ENCODE measurements at places on chromosomes 2 and 18.

- no peak for DNase-seq
Measured at GRCh38 chr2:74128206-74128605, 19.5 kb downstream of the BOLA3 start.

DNA sequence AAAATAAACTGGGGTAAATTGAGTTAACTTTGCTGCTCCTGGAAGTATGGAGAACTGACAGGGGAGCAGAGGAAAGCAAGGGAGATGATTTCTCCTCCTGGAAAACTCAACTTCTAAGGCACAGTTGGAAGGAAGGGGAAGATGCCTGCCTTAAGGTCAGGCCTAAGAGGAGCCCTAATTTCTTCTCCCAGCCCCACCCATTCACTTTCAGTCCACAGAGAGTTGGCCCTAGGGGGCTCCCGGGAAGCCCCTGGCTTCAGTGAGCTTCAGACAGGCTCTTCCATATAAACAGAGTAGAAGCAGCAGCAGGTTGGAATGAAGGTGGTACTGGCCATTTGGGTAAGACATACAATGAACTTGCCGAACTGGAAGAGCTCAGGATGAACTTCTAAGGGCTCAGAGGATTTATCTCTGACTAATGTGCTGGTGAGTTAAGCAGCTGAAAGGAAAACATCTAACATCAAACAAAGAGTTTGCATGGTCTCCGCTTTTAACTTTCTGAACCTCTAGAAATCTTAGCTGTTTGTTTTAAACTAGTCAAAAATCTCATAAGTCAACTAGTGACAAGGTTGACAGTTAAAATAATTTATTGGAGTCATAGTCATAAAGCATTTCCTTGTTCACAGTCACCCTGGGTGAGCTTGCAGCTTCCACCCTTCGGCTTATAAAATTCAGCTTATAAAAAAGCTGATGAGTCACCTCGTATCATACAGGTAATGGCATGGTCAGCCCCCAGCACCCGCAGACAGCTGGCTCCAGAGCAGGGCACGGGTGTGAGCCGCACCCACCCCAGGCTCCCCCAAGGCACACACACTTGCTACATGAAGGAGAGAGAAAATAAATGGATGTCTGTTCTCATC lies 9.8 kb downstream of the MALL start:
- no peak for DNase-seq

DNA sequence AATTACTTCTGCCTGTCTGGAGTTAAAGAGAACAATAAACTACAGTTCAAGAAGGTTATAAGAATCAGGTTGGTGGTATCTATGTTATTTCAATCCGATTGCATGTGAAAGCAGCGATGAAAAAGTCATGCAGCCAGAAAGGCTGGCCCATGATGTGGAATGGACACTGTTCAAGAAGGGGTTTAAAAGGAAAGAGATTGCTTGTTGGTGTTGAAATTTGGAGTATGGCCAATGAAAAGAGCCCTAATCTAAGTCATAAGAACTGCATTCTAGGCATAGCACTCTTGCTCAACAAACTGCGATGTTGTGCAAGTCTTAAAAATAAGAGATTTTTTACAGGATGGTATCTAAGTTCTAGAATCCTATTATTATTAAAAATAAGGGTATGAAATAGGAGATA lies 61.3 kb downstream of the EFEMP1 start:
- no peak for DNase-seq

GRCh38 chr18:26438980-26439379 lies 109.4 kb downstream of the KCTD1 start:
- no peak for DNase-seq

DNA sequence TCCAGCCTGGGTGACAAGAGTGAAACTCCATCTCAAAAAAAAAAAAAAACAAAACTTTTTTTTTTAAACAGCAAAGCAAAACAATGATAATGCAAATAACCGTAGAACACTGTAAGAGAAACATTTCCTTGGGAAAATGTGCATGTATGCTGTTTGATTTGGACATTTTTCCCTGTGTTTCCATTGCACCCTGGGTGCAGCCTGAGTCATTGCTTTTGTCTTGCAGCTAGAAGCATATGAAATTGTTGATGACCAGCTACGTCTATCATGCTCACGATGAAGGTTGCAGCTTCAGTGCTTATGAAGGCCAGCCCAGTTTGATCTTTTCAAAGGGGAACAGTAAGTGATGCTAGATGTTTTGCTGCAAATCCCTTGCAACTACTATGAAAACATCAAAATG lies 41.5 kb downstream of the MOGAT1 start:
- no peak for DNase-seq

- no peak for DNase-seq
Measured at GRCh38 chr2:151336863-151337371, 20.5 kb upstream of the TNFAIP6 start.

- no peak for DNase-seq
Measured at GRCh38 chr2:148933456-148933855, 58.4 kb downstream of the KIF5C start.

DNA sequence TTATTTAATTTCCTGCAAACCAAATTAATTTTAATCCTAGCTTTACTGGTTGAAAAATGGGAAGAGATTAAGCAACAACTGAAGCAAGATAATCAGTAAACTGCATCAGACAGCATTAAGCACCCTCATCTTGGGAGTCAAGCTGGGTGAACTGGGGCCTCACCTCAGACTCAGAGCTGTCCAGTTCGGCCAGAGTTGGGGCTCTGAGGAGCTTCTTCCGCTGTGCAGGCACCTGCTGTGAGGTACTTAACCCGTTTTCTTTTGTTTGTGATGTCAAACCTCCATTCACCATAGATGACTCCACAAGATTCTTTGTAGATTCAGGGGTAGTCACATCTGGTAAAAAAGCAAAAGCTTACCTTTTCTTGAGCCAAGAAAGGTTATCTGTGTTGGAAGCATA lies 71.8 kb downstream of the PRELID3A start:
- DNase-seq: no peak

GRCh38 chr2:216920143-216920876 lies 60.4 kb upstream of the TNP1 start:
- no peak for DNase-seq

DNA sequence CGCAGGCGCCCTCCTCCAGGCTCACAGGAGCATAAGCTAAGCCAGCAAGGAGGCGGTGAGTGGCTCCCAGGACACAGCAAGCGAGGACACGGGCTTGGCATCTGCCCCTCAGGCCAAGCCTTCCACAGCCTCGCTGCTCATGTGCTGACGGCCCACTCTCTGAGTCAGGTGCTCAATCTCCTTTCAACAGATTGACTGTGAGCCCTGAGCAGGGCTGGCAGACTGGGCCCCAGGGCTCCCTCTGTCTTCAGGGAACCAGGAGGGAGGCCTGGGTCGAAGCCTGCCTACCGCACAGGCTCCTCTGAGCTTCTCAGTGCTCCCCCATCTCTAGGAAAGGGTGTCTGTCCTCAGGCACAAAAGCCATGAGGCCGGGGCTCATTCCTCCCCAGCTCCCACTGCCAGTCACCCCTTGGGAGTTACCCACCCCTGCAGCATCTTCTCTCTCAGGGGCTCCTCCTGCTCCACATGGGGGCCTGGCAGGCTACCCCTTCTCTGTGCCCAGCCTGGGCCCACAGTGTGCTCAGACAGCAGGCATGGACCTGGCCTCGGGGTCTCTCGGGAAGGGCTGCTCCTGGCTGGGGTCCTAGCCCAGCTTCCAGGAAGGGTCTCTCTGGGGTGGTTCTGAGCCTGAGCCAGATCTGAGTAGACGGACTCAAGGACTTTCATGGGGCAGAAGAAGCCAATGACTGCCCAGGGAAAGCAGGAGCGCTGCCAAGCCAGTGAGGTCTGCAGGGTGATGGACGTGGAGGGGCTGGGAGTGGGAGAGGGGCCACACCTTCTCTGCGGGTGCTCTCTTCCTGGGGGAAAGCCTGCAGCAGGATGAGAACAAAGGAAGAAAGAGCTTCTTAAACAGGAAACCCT lies 138.0 kb upstream of the GPC1 start:
- no peak for DNase-seq

DNA sequence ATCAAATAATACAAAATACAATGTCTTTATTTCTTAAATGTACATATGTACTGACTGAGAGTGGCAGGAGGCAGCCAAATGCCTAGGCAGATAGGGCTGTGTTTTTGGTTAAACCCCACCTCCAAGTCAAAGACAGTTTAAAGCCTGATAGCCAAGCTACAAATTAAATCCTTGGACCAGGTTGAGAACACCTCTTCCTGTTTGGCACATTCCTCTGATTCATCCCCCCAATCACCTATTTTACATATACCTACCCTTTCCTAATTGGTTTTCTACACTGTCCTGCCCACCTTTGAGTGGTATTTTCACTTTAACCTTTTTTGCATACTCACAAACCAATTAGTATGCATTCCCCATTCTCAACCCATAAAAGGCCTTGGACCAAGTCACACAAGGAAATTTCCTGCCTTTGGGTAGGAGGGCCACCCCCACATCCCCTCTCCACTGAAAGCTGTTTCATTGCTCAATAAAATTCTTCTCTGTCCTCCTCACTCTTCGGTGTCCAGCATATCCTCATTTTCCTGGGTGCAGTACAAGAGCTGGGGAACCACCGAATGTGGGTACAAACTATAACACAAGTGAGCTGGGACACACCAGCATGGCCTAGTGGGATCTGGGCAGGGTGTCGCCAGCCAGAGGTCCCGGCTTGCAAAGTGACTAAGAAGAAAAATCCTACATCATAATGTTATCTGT lies 149.1 kb downstream of the UBE2E3 start:
- no peak for DNase-seq

DNA sequence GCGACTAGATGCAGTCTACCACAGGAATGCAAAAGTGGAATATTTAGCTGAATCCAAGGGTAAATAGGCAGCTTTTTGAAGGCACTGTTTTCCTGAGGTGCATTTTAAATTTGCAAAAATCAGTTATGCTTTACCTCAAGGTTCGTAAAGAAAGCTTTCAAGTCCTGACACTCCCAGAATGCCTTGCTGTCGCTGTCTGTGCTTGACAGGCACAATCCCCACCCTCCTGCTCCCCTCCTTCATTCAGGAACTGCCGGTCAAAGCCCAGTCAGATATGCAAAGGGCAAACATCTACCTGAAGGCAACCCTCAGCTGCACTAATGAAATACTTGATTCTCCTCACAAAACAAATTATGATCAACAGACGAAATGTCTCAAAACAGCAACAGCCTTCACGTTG lies 97.4 kb upstream of the DDX18 start:
- no peak for DNase-seq

DNA sequence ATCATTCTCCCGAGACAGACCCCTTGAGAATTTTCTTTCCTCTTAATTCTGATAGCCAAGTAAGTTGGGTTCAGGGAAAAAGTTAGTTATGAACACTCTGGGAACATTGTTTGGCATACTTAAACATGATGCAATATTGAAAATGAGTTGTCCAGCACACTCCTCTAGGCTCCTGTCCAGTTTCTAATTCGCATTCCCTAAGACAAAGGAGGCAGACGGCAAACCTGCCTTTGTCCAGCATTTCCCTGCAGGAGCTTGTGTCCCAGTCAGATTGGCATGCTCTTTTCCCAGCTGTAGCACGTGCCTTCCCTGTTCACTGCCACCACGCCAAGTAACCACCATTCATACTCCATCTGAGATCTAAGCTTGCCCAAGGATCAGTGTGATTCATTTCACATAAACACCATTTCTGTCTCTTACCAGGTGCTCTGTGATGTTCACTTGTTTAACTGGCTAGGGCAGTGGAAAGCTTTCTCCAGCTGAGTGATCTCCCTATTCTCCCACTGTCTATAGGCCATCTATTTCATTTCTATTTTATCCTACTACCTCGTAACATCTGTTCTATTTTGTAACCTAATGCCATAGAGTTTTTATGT lies 150.0 kb upstream of the EPB41L3 start:
- no peak for DNase-seq

DNA sequence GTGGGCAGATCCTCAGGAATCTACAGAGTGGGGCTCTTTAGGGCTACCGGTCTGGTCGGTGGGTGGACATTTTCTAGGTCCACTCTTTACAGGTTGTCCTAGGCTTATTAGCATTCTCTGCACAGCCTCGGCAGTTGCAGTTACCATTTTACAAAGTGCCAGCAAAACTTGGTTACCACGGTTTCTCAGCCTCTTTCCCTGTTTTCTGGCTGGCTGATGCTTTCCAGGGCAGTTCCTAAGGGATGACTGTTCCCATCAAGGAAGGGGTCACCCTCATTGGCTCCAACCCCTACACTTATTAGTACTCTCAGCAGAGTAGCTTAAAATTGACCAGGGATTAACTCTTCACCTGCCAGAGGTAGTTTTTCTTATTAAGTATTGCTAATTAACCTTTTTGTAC lies 2.0 kb upstream of the AQP4 start:
- no peak for DNase-seq

DNA sequence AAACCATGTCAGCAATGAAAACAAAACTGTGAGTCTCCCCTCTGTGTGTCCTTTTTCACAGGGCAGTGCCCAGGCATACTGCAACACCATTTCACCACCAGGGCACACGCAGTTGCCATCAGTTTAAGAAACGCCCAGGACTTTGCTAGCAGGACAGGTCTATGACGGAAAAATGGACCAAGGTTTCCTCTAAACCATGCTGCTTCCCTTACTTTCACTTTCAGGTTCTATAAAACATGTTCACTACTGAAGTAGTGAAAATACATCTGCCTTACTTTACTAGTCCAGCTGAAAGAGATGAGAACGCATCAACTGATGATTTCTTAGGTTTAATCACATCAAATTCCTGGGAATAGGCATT lies 110.5 kb downstream of the TCF4 start:
- no peak for DNase-seq
